ENCODE measurements at places on chromosomes 7 and 10. TPM values are rescaled to one million over a fixed set of nuclear protein-coding genes. Genes with fewer than 3 reads are reported as not detected.

GDF2 gene
- not detected for total RNA-seq

SLC26A3 gene
- not detected for total RNA-seq

NKX2-3 gene
- not detected for total RNA-seq

RAPGEF5 gene
- 1.9 TPM for total RNA-seq

LIPN gene
- not detected for total RNA-seq

PIK3AP1 gene
- total RNA-seq, result not detected

ZNF425 gene
- total RNA-seq, result 3.3 TPM

ZNF107 gene
- 4.6 TPM for total RNA-seq

P4HA1 gene
- 23.9 TPM for total RNA-seq

GRIFIN gene
- not detected for total RNA-seq

SLC26A5 gene
- not detected for total RNA-seq

GNG11 gene
- total RNA-seq, result 3.9 TPM

RBM33 gene
- 80.5 TPM for total RNA-seq

VSIR gene
- total RNA-seq, result 3.6 TPM

BTBD16 gene
- not detected for total RNA-seq

AGAP3 gene
- total RNA-seq, result 95.6 TPM

SLC39A12 gene
- not detected for total RNA-seq

CHST3 gene
- total RNA-seq, result 29.3 TPM

HPSE2 gene
- total RNA-seq, result not detected

DHTKD1 gene
- total RNA-seq, result 17.3 TPM

CCDC3 gene
- total RNA-seq, result 0.10 TPM

ANKRD30A gene
- not detected for total RNA-seq

CCL24 gene
- total RNA-seq, result not detected

PRF1 gene
- total RNA-seq, result not detected

ABLIM1 gene
- 105 TPM for total RNA-seq

FBXW4 gene
- 63.7 TPM for total RNA-seq

PUS7 gene
- 24.3 TPM for total RNA-seq

TAS2R41 gene
- not detected for total RNA-seq

DGKI gene
- total RNA-seq, result 1.4 TPM

DNAJC30 gene
- total RNA-seq, result 11.4 TPM

HYAL4 gene
- not detected for total RNA-seq

ASNS gene
- 191 TPM for total RNA-seq

SPAM1 gene
- total RNA-seq, result not detected

SAP25 gene
- 2.9 TPM for total RNA-seq

FAM131B gene
- 0.25 TPM for total RNA-seq

MSS51 gene
- 2.4 TPM for total RNA-seq

ARMC3 gene
- not detected for total RNA-seq

TDRD1 gene
- total RNA-seq, result not detected

Measured in MCF 10A (cell line).